ENCODE measurements at places on chromosomes 13 and 19. TPM values are rescaled to one million over a fixed set of nuclear protein-coding genes. Genes with fewer than 3 reads are reported as not detected.

The ATXN8OS gene
- not detected for total RNA-seq

The NDUFS7 gene
- 170 TPM for total RNA-seq

The NMRK2 gene
- 3.2 TPM for total RNA-seq

The CEACAM16 gene
- 0.50 TPM for total RNA-seq

The POMP gene
- total RNA-seq = 53.4 TPM

The PRR19 gene
- 18.3 TPM for total RNA-seq

The ETHE1 gene
- total RNA-seq = 11.2 TPM

DNA sequence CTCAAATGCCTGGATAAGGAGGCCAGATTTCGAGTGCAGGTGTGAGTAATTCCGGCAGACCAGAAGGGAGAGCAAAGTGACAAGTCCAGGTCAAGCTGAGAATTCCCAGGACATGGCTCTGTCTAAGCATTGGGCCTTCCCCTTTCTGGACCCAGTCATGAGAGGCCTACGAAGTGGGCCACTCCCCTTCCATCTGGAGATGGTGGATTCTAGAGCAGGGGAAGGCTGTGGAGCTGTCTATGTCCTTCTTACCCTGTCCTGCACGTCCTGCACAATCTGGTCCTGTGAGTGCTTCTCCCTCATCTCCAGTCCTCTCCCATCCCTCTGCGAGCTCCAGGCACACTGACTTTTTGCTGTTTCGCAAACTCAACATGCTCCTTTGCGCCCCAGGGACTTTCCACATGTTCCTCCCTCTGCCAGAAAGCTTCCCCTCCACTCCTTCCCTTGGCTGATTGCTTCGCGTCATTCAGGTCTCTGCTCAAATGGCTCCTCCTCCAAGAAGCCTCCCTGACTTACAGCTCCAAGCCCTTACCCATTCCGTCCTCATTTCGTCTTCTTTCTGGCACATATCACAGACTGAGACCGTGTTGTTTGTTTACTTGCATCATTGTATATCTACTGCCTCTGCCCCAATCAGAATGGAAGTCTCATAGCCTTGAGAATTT lies 193.2 kb downstream of the URI1 start:
- DNase-seq = no peak

DNA sequence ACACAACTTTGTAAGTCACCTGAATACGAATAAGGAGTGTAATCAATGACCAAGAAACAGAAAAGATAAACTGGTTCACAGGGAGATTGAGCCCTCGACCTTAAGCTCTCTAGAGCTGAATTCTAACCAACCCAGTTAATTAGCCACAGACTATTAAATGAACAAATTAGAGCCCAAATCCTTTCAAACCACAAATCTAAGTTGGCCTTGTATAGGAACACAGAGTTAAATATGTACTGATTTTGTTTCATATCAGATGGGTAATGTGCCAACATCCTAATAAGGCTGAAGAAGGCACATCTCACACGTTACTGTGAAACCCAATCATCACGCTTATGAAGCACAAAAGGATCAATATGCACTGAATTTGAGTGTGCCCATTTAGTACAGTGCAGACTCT lies 156.1 kb downstream of the LHFPL6 start:
- DNase-seq = no peak

DNA sequence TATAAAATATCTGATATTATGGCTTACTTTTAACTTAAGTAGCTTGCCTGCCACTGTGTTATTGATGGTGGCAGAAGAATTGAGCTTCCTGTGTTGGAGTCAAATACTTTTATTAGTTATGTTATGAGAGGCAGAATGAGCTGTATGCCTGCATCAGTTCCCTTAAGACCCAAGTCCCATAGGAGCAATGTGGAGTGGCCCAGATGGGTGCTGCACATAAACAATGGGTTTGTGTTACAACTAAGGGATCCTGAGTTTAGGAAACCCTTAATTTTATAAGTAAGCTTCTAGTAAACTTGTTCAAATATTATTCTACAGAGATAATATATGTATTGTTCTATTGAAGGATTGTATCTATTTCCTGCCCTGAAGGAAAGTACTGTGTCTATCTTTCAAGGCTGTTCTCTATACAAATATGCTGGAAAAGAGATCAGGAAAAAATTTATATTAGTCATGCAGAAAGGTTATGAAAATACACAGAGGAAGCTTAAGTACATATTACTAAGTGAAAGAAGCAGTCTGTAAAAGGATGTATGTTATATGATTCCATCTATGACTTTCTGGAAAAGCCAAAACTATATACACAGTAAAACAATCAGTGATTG lies 2018.0 kb upstream of the PCDH20 start:
- no peak for DNase-seq

GRCh38 chr13:26480246-26480855 lies 77.1 kb upstream of the WASF3 start:
- DNase-seq = no peak

- peak; percentile 13 for DNase-seq
Observed at GRCh38 chr13:113138792-113139551, 16.4 kb downstream of the F10 start.

GRCh38 chr19:6564393-6564792 lies 26.6 kb downstream of the CD70 start:
- peak; percentile 30 for DNase-seq

GRCh38 chr19:50647879-50648615 lies 1.2 kb upstream of the C19orf81 start:
- DNase-seq = no peak

DNA sequence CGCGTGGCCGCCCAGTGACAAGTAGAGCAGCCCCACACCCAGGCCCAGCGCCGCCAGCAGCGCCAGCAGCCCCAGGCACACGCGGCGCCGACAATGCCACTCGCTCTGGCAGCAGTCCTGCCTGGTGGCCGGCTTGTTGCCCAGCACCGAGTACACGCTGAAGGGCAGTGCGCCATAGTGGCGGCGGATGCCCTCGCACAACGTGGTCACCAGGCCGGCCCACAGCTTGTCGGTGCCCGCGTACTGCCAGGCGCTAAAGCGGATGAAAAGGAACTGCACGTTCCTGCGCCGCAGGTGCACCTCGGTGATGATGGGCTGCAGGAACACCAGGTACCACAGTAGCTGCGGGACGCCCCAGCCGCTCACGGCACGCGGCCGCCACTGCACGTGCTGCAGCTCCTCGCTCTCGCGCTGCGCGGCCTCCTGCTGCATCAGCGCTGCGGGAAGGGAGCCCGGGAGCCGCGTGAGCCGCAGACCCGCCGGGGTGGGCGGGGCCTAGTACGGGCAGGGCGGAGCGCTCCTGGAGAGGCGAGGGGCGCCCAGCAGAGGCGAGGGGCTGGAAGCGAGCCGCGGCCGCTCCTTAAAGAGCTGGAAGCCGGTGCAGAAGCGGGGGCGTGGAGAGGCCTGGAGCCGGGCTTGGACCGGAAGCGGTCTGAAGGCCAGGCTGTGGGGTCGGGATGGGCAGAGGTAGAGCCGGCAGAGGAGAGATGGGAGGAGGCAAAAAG lies 7.3 kb downstream of the NKPD1 start:
- peak; percentile 69 for DNase-seq

Data from testis (tissue), 5 donors.